Stimulated activated CD8-positive, alpha-beta memory T cell treated with anti-CD3 and anti-CD28 coated beads, Interleukin-15, amount 100 ng/mL, for 48 hours (primary cell): ENCODE measurements at places on chromosomes 12 and 14.

- DNase-seq = no peak
Measured at GRCh38 chr12:41552588-41552987, 364.5 kb downstream of the PDZRN4 start.

DNA sequence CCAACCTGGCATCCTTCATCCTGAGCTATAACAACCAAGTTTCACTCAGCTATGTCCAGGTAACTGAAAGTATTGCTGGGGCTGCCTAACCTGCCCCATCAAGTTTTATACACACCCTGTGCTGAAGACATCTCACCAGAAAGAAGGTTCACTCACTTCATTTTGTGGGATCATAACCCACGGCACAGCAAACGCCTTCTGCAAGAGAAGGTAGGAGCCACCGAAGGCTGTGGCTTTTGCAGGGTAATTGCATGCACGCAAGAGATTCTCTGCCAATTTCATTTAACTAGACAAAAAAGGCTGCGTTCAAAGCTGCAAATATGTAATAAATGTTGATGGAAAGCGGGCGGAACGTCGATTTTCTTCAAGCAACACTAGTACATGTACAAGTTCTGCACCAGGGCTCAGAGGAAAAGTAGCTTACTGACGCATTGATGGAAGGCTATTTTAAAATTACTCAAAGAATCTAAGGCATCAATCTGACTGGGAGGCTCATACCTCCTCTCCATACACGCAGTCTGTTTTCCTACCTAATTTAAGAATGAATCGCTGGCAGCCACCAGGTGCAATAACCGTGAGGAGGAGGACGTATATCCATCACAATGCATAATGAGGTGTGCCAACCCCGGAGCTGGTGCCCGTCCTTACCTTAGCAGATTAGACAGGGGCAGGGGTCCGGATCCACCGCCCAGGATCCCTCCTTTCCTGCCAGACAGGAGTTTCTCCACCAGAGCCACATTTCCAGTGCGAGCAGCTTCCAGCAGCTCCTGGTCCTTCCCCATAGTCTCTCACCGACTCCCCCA, 1.1 kb downstream of the ANKS1B start:
- no peak for DNase-seq

DNA sequence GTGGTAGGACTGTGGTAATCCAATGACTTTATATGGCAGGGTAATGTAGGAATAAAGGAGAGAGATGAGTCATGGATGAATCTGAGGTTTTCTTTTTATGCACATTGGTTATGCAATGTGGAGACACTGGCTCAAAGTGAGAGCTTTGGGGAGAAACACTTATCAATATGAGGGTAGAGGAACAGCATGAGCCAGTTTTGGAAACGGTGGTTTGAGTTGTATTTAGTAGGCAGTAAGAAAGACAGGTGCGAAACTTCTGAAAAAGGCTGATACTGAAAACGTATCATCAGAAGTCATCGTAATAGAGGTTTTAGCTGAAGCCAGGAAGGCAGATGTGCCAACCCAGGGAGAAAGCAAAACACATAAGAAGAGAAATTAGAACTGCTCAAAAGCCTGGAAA, 854.8 kb upstream of the SEL1L start:
- DNase-seq = no peak

DNA sequence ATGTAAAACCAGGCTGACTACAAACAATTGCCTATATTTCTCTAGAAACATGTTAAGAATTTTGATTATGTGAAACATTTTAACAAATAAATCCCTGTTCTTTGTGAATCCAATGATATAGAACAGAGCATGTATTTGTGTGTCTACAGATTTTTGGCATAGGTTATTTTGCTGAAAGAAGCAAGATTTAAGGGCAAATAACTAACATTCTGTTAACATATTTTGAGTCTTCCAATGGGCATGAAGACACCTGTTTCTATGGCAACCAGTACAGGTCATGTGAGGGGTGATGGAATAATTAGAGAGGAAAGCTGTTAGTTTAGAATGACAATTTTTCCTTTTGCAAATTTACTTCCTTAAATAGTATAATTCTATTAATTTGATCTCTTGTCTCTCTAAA, 8.8 kb downstream of the ART4 start:
- no peak for DNase-seq

GRCh38 chr14:67373347-67373746, 13.2 kb downstream of the EIF2S1 start:
- no peak for DNase-seq

GRCh38 chr14:72743626-72744025, 150.3 kb downstream of the DPF3 start:
- DNase-seq = no peak
